ENCODE measurements at places on chromosomes 5 and 9.
A peak's percentile ranks its signal among the peaks of the same experiment; 100 is the strongest.

GRCh38 chr9:105883847-105884246 is 189.5 kb downstream of the TMEM38B start:
- DNase-seq = no peak

GRCh38 chr5:65612298-65612907 is 11.7 kb downstream of the TRIM23 start:
- no peak for DNase-seq

GRCh38 chr5:154575546-154576428 is 97.8 kb upstream of the HAND1 start:
- DNase-seq = no peak

- peak; percentile 59 for DNase-seq
Observed at GRCh38 chr9:4750023-4750673, 9.1 kb upstream of the AK3 start.

DNA sequence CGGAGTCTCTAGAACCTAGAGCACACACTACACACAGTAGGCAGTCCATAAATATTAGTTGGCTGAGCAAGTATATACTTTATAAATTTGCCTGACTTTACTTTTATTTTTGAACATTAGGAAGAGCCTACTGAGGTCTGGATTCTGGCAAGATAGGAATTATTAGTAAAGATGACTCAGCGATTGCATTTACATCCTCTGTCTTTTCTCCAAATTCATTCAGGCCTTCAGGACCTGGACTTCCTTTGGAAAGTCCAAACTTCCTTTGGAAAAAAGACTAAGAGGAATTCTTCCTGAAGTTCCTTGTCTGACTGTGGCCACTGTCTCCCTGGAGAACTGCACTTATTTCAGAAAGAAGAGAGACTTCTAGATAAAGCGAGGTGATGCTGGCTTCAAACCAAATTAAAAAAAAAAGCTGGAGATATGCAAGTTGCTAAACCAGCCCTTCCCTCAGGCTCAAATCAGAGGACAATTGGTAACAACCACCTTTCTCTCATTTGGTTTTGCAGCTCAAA is 251.3 kb downstream of the GAS1 start:
- no peak for DNase-seq

DNA sequence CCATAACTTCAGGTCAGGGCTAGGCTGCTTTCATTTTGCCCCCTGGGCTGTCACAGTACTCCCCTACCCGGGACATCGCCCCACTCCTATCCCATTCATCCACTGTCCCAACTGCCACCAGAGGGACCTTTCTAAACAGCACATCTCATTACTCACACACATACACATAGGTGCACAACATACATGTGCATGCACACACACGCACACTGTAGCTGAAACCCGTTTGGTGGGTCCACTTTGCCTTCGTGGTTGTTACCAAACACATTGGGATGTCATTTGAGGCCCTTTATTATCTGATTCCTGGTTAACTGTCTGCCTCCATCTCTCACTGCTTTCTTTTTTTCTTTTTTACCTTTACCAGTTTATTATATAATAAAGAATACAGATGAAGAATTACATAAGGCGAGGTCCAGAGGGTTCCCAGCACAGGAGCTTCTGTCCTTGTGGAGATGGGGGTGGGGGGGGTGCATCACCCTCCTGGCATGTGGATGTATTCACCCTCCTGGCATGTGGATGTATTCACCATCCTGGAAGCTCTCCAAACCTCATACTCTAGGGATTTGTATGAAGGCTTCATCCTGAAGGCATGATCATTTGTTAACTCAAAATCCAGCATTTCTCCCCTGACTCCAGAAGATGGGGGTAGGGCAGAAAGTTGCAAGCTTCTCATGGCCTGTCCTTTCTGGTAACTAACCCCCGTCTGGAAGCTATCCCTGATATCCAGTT is 186.0 kb downstream of the GOLPH3 start:
- DNase-seq = peak; percentile 76

DNA sequence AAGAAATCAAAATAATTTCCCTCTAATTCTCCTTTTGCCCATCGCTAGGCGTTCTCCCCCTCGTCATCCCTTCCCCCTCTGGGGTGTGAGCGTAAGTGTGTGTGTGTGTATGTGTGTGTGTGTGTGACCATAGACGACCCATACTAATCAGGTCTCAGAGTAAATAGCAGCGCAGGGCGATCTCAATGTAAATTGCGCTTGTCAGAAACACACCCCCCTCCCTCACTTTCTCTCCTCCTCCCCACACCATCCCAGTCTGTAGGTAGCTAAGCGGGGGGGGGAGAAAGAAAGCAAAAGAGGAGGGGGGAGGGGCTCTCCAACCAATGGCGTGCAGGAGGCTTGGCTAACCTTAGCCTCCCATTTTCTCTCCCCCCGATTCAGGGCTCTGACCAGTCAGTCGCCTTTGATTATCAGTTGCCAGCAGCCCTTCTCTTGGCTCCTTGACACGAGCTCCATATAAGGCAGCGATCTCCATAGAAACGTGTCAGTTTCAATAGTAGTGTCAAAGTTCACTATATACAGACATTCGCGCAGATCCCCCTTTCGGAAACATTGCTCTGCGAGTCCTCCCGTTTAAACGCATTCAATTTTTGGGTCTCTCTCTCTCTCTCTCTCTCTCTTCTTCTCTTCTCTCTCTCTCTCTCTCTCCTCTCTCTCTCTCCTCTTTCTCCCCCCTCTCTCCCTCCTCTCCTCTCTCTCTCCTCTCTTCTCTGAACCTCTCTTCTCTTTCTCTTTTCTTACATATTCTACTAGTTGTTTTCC is at the start of gene NR2F1:
Gene NR2F1 (plus strand): TSS at position 546 of the 762 bp plus-strand sequence. CDS start 1,802 bp downstream, outside the sequence.
- DNase-seq = peak; percentile 73

DNA sequence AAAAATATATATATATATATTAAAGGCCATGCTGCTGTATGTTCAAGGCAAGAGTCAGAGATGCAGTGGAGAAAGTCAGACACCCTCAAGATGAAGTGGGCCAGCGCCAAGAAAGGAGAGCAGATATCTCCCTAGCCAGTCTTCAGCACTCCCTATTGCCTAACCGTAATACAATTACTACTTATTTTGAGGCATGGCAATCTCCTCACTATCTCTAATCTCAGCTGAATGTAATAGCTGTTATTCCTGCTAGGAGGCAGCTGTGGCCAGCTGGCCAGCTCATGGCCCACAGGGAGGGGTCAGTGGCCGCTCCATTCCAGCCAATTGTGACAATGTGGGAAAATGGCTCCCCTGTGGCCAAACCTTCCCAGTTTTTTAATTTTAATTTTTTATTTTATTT is 87.5 kb upstream of the FBXW11 start:
- no peak for DNase-seq

GRCh38 chr5:74288448-74289108 is 351.9 kb downstream of the ENC1 start:
- no peak for DNase-seq

DNA sequence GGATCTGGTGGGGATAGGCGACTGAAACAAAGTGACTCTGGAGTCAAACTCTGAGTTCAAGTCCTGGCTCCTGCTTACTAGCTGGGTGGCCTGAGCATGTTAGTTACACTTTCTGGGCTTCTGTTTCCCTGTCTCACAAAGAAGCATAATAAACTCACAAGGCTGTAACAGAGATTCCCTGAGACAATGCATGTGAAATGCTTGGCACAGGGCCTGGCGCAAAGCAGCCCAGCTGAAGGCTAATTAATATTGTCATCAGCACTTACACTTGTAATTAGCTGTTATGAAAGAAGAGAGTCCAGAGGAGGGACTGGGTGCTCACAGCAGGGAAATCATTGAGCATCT is 64.1 kb upstream of the SPOCK1 start:
- DNase-seq = no peak

GRCh38 chr5:161230221-161230620 is 316.3 kb downstream of the GABRB2 start:
- no peak for DNase-seq

- DNase-seq = no peak
Observed at GRCh38 chr5:153490118-153491037, at the start of gene GRIA1. GRIA1 (plus strand) TSS chr5:153490670.

DNA sequence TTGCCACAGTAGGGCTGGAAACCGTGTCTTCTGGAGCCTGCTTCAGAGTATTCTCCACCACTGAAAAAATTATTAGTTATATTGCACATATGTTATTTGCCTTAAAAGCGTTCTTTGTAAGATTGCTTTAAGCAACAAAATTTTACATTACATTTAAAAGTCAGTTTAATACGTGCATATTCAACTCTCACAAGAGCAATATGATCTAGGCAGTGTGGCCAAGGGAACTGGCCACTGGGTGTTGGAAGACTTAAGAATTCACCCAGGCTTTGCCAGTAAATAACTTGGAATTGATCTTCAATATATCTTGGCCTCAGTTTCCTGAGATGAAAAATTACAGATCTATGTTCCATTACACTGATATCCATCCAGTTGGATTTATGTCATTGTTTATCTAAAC is 694.4 kb downstream of the EFNA5 start:
- no peak for DNase-seq
